ENCODE measurements at places on chromosomes 5 and 9.

DNA sequence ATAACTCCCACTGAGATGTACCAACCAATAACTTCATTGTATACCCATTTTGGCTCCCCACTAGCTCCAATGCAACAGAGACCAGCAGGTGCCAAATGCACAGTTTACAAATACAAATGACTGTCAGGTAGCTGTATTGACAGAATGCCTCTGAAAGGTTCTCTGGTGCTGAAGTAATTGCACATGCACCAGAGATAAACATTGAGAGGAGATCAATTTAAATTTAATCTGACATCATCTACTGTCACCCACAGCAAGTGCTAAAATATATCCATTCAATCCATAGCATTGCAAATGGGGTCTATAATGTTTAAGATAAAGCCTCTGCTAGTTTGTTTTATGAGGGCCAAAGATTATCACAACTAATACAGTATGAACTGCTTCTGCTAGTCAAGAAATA, 80.2 kb downstream of the STX17 start:
- no peak for DNase-seq

DNA sequence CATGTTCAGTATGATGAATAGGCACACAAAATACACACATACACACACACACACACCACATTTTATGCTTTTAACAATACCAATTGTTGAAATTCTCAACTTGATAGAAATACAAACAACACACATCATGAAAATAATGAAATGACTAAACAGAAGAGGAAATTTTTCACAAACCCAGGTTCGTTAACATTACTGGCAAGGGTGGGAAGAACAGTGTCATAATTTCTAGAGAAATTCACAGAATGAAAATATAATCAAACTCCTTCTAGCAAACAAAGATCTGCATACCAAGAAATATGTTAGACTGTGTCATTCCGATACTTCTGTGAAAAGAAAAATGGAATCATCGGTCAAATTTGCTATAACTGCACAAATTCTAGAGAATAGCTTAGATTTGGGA, 41.9 kb downstream of the ST8SIA4 start:
- DNase-seq, result no peak

DNA sequence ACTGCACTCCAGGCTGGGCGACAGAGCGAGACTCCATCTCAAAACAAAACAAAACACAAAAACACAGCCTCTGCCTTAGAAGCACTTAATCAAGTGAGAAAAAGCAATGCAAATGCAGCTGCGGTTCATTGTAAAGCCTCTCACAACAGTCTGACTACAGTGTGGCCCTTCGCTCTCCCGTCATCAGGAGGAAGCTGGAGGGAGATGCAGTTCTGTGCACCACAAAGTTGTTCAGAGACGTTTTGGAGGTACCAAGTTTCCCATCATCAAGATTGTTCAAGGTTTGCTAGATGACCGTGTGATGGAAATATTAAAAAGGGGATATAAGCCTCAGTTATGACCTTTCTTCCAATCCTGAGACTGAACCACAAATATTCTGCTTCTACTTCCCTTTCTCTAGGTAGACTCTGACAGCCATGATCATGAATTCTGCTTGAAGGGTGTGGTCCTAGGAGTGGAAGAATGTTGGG, 40.9 kb downstream of the SEC61B start:
- no peak for DNase-seq

DNA sequence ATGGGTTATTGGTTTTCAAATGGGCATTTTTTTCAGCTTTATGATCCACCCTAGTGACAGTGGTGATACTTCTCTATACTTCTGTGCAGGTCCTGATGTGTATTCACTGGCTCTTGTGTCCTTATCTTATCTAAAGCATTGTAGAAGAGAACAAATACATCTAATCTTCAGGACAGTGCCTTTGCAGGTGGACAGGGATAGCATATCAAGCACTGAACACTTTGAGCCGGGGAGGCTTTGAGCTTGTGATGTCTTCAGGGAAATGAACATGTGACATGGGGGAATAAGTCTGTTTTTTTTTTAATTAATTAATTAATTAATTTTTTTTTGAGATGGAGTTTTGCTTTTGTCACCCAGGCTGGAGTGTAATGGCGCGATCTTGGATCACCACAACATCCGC, 115.5 kb upstream of the KLF4 start:
- no peak for DNase-seq

DNA sequence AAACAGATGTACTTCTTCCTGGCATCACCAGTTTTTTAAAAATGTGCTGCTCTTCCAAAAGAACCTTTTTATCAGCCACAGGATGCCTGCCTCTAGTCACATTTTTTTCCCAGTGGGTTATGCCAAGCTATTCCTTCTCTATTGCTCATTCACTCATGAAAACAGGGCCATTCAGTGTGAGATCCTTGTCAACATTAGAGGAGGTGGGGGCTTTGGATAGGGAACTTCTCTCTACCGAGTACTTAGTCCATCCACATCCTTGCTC, 3.1 kb downstream of the TMEM252 start:
- no peak for DNase-seq

DNA sequence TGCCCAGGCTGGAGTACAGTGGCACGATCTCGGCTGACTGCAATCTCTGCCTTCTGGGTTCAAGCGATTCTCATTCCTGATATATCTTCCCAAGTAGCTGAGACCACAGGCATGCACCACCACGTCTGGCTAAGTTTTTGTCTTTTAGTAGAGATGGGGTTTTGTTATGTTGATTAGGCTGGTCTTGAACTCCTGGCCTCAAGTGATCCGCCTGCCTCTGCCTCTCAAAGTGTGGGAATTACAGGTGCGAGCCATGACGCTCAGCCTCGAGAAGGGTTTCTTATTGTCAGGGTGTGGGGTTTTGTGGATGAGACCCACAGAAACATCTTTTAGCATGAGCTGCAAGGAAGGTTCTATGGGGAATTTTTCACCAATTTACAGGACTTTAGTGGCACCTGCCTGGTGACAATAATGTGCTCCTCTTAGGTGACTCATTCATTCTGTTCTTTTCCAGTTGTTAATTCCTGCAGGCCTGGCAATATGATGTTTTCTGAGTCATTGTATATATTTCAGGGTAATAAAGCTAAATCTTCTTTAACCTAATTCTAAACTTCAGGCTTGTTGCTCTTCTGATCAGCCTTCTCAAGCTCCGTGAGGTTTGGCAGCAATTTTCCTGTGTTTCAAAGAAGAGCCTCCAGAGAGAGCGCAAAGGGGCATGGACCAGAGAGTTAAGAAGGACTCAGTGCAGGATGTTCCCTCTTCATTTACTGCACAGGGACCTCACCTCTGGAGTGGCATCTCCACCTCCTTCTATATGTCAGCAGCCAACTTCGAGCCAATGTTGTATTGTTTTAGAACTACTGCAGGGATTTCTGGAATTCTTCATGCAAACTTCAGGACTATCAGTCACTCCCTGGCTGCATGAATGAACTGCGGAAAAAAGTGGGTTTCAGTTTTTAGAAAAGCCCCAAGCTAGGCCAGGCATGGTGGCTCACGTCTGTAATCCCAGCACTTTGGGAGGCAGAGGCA, 77.8 kb upstream of the ZNF618 start:
- DNase-seq, result no peak

- DNase-seq, result no peak
Measured at GRCh38 chr5:35438786-35439185, 178.9 kb upstream of the SPEF2 start.

- DNase-seq, result no peak
Measured at GRCh38 chr5:110803467-110804326, 64.9 kb downstream of the SLC25A46 start.

- DNase-seq, result no peak
Measured at GRCh38 chr5:35438288-35438687, 179.4 kb upstream of the SPEF2 start.

DNA sequence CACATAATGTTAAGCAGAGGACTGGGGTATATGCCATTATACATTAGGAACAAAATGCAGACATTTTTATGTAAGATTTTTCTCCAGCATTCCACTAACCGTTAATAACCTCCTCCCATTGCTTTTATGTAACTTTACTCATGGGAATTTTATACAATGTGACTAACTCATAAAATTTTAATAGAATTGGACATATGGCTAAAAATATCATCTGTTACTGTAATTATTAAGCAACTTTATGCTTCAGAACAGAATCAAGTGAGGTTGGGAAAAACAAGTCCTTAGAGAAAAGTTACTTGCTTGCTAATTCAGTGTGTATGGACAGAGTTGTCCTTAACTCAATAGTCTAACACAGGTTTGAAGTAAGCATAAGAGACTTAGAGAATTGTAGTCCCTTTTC, 54.8 kb upstream of the PCSK1 start:
- no peak for DNase-seq

- DNase-seq, result no peak
Measured at GRCh38 chr9:38042626-38043357, 26.2 kb downstream of the SHB start.

DNA sequence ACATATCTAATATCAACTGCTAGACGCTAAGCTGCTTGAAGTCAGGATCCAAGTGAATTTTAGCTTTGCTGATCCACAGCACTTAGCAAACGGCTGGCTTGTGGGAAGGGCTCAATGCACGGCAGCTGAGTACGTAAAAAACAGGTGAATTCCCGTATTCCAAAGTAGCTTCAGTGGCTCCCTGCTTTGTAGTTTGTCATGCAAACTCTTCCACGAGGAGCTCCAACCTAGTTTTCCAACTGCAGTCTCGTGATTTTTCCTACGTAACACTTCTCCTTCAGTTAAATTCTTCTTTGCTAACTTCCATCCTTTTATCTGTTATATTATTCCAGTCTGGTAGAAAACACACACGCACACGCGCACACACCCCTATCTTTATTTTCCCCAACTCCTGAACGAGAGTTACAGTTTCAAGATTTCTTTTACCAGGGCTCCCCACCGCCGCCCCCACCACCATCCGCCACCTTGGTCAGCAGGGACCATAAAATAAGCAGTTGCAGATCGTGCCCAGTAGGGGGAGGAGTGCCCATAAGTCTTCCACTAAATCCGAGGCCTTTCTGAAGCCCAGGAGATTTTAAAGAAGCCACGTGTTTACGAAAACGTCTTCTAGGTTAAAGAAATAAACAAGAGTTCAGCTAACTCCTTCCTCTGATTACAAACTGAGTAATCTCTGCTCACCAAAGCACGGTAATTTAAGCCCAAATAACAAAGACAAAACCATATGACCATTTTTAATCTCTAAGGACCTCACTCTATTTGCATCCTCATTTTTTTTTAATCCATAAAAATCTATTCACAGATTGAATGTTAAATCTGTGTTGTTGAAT, 34.8 kb upstream of the TRIO start:
- peak; percentile 21 for DNase-seq

DNA sequence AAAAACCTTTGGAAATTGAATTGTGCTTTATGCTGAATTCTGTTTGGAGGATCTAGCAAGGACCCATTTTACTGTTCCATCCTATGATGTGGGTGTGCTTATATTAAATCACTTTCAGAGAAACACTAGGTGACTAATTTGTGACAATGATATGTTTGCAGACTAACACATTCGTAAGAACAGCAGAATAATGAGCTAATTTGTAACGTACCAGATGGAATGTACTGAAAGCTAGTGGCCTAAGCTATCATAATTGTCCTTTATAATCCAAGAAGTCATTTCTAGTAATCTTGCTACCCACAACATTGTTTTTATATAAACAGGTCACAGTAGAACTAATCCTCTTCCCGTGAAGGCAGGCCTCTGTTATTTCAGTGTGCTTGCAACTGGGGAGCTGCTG, 292.5 kb downstream of the PDE4D start:
- no peak for DNase-seq

DNA sequence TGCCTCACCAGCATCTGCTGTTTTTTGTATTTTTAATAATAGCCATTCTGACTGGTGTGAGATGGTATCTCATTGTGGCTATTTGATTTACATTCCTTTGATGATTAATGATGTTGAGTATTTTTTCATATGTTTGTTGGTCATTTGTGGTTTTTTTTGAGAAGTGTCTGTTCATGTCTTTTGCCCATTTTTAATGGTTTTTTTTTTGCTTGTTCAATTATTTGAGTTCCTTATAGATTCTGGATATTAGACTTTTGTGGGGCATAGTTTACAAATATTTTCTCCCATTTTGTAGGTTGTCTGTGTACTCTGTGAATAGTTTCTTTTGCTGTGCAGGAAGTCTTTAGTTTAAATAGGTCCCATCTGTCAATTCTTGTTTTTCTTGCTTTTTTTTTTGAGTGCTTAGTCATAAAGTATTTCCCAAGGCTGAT, 148.1 kb downstream of the NPR3 start:
- DNase-seq, result no peak

DNA sequence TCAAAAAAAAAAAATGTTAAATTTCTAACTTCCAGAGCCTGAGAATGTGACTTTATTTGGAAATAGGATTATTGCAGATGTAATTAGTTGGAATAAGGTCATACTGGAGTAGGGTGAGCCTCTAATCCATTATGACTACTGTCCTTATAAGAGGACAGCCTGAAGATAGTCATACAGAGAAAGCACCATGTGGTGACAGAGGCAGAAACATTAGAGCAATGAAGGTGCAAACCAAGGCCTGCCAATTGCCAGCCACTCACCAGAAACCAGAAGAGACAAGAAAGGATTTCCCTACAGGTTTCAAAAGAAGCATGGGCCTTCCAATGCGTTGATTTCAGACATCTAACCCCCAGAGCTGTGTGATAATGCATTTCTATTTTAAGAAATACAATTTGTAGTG, 659.2 kb upstream of the CHD1 start:
- no peak for DNase-seq

- DNase-seq, result no peak
Measured at GRCh38 chr5:172715931-172716682, 54.9 kb downstream of the DUSP1 start.

GRCh38 chr9:16069671-16070454, 517.0 kb downstream of the CCDC171 start:
- DNase-seq, result no peak

GRCh38 chr9:84822589-84823233, 153.2 kb downstream of the NTRK2 start:
- no peak for DNase-seq

GRCh38 chr5:14945450-14945849, 73.9 kb upstream of the ANKH start:
- no peak for DNase-seq

Measured in activated CD4-positive, alpha-beta T cell treated with anti-CD3 and anti-CD28 coated beads for 48 hours (primary cell).